Fibroblast of mammary gland (primary cell): ENCODE measurements at places on chromosomes 3 and 15.
A peak's percentile ranks its signal among the peaks of the same experiment; 100 is the strongest.

DNA sequence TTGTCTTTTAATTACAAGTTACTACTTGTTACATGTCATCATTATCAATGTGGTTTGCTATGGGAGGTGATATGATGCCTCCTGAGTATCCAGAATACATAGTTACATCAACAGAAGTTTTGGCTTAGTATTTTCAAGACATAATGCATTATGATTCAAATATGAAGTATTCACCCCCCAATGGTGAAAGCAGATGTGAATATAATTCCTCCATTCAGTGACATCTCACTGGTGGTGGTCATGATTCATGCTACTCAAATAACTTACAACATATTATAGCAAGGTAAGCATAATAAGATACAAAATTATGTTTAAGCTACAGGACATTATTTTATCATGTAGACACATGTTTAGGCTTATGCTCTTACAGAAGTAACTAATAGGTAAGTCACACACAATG is 34.9 kb upstream of the TTBK2 start:
- peak; percentile 73 for DNase-seq

- peak; percentile 61 for DNase-seq
Observed at GRCh38 chr15:26103002-26103404, 239.9 kb upstream of the ATP10A start.

DNA sequence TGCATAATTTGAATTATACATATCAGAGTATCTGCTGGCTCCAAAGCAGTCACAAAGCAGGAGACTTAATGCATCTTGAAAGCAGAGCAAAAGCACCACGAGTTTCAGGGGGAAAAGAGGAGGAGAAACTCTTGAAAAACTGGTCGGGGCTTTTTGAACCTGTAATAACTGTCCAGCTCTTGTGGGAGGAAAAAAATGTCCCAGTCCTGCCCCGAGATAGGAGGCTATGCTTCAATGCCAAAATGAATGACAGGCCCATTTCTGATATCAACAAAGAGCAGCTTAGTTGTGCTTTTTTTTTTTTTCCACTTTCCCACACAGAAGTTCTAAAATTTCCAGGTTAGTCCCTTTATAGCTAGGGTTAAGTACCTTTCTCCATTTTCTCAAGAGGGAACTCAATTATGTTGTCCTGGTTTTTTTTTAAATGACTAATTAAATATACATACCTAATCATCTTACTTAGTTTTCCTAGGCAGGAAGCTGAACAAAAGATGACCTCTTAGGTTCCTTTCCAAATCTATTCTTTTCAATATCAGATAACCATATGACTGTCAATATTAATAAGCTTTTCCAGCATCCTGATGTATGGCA is 120.2 kb downstream of the TFDP2 start:
- DNase-seq = no peak

- DNase-seq = no peak
Observed at GRCh38 chr15:55224892-55225291, 28.2 kb upstream of the RSL24D1 start.

DNA sequence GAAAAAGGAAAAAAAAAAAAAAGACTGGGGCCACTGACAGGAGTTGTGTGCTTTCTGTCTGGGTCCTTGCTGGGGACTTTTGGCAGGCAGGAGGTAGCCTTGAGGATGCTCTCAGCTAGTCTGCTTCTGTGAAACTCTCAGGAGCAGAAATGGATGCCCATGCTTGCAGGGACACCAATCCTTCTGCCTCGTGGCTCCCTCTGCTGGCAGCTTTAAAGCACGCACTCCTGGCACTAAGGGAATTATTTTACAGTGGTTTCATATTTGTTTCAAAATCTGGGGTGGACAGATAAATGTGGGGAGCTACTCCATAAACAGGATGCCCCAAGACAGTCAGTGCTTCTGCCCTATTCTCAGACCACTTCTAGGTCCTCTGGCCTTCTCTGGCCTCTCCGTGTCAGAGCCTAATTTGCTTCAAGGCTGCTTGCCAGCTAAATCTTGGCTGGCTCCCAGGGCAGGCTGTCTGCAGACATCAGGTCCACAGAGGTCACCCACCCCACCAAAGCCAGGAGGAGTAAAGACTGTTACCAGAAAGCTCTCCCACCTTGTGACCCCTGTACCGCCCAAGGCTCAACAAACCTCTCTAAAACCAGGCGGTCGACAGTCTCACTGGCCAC is 17.1 kb downstream of the TRAIP start:
- DNase-seq = peak; percentile 78

DNA sequence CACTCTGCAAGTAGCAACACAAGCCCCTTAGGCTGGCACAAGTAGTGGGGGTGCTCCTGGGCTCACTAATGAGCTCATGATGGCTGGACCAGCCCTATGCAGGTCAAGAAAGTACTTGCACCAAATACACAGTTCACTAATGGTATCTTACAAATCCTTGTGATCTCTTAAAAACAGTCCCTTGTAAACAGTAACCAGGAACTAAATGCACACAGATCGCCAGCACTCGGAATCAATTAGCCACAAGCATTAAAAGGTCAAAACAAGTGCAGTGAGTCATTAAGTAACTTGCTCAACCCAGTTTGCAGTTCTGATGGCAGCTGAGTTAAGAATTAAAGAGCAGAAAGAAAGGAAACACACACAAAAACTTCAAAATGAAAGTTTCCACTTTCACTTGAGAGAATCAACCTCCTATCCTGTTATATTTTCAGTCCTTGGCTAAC is 43.2 kb downstream of the ARHGEF3 start:
- peak; percentile 93 for DNase-seq

- DNase-seq = no peak
Observed at GRCh38 chr3:37994639-37994972, 4.0 kb downstream of the VILL start.

- DNase-seq = no peak
Observed at GRCh38 chr3:174058804-174059203, 661.3 kb downstream of the NLGN1 start.

DNA sequence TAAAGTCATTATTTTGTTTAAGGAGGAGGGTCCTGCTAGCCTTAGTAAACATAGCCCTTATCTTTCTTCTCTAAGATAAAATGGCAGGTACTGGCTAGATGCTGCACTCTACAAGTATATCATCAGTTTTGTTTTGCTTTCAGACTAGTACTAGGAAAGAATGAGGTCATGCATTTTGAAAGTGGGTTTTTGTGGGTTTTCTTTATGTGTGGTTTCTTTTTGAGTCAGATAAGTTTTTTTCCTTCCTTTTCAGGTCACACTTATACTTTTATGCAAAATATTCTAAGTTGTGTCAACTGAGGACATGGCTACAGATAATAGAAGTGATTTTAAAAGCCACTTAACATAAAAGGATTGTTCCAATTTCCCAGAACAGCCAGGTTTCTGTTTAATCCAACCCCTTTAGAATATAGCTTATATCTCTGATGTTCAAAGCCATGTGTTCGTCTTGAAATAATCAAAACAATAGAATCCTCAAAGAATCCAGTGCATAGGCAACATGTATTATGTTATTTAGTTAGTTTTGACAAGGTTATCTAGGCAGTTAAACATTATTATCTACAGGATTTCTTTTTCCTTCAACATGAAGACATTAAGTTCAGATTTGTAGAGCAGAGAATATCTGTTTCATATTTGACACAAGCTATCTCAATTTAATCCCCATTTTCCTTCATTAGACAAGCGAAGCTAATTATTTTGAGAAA is 406.2 kb downstream of the RBMS3 start:
- DNase-seq = peak; percentile 63

GRCh38 chr3:64673159-64673715 is 14.6 kb downstream of the ADAMTS9 start:
- no peak for DNase-seq

DNA sequence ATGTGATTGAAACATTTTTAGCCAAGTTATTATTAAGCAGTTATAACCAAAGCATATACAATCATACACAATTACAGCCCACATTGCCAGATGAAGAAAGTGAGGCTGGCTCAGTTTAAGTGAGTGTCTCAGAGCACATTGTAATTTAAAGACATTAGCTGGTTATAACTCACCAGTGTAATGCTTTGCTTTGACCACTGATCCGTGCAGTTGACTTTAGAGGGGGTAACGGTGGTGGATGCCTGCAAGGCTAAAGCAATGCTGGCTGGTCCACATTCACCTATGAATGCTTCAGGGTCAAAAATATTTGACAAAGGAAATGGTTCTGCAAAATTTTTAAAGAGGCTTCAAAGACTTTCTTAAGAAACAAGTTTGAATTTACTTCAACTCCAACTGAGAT is 1.2 kb downstream of the C3orf85 start:
- no peak for DNase-seq

DNA sequence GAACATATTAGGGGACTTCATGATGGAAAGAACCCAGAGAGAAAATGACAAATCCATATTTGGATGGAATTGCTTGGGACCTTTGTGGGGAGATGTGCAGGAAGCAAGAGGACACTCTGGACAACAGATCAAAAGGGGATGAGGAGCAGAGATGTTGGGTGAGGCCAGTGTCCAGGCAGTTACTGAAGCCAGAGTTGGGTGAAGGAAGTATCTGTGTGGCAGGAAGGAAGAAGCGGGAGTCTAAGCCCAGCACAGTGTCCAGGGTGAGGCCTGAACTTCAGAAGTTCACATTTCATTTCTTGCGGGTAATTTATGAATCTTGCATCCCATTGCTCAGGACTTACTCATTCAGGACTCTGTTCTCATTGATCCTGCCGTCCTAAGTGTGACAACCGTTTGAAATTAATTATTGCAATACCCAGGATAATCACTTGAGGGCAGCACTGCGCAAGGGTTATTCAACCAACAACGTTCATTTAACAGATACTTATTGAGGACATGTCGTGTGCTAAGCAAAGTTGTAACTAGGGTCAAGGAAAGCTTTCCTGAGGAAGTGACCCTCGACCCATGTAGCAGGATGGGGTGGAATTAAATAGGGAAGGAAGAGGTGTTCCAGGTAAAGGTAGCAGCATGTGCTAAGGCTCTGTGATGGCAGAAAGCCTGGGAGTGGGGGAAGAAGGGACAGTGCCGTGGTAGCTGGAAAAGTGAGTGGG is 61.3 kb upstream of the CMTM8 start:
- DNase-seq = peak; percentile 74

GRCh38 chr3:43692085-43692855 is 1.5 kb downstream of the ABHD5 start:
- DNase-seq = peak; percentile 14

DNA sequence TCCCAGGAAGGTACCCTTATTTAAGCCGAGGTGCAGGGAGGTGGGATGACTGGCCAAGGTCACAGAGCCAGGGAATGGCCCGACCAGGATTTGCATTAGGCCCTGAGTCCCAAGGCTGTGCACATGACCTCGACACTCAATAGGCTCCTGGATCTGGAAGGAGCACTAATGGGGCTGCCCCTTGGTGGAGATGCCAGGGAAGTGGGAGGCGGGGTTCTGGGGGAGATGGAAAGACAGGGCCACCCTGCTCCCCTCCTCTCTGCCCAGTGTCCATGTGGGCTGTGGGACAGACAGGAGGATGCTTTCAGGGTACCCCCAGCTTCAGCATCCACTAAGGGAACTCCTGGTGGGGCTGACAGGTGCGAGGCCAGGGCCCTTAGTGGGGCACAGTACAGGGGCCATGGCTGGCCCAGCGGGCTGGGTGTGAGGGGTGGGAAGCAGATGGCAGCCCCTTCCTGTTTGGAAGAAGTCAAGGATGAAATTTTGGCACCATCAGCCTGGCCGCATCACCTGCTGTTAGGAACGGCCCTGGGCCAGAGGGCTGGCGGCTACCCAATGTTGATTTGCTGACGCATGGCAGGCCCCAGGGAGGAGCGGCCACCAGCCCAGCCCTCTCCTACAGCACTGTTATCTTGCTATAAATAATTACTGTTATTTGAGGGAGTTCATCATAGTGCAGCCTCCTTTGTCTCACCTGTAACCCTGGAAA is 37.3 kb downstream of the ATP2B2 start:
- DNase-seq = no peak

- no peak for DNase-seq
Observed at GRCh38 chr15:87634361-87634760, 622.2 kb downstream of the NTRK3 start.

- no peak for DNase-seq
Observed at GRCh38 chr3:25971736-25972135, 181.8 kb downstream of the OXSM start.

- DNase-seq = no peak
Observed at GRCh38 chr3:185342459-185343174, 20.3 kb upstream of the MAP3K13 start.

- DNase-seq = peak; percentile 87
Observed at GRCh38 chr15:67049351-67050044, 15.9 kb upstream of the SMAD3 start.

GRCh38 chr3:126338790-126339288 is 18.4 kb downstream of the KLF15 start:
- no peak for DNase-seq

DNA sequence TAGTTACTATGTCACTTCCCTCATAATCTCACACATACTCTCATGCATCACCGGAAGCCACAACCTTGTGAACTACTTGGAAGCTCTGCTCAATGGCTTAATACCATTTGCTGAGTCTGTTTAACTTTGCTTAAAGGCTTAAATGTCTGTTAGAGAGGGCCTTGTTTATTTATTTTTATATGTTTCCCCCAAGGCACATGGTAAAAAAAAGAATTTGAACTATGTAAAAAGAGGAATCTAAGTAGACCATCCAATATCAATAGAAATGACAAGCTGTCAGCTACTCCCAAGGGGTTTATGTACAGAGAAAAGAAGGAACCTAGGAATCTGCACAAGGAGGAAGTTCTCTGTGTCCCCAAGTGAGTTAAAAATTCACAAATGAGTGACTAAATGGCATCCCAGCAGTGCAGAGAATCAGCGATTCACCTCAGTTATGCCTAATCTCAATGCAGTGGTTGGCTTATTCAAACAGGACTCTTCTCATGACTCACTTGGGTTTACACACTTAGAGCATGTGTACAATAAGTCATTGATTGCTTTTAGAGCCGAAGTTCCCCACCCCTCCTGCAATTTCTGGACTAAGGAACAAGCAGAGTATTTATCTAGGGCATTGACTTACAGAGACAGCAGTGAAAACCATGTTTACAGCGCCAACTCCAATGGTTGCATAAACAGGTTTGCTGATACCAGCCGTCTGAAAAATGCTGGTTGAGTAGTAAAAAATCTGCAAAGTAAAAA is 24.4 kb downstream of the SLC2A2 start:
- peak; percentile 39 for DNase-seq

GRCh38 chr3:40850861-40851260 is 326.1 kb downstream of the ZNF621 start:
- no peak for DNase-seq

GRCh38 chr3:8938021-8938420 is 25.3 kb downstream of the RAD18 start:
- peak; percentile 47 for DNase-seq

- no peak for DNase-seq
Observed at GRCh38 chr3:20322085-20322484, 136.1 kb upstream of the SGO1 start.

DNA sequence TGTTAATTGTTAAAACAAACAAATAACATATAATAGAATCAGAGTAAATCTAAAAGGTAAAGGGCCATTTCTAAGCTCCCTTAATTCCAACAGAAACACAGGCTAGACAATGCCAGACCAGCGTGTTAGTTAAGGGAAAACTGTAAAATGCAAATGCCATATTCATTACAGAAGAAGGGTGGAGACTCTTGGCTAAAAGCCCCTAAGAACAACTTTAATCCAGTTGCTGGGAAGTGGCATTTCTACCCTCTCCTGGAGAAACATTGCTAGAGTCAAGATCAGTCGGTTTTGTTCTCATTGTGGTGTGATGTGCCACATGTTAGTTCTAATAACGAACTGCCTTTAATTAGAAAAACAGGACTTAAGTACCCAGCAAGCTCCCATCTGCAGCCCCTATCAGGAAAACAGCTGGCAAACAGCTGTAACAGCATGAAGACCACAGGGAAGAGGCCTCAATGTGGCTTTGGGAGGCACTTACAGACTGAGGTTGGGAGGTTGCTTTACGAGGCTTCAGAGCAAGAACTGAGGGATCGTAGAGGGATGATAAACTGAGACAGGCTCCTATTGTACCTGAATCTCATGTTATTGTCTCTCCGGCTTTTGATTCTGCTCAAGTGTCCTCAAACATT is 1134.8 kb downstream of the ROBO1 start:
- DNase-seq = no peak
